Muscle of leg (tissue), 16 donors: ENCODE measurements at places on chromosomes 7 and 10. TPM values are rescaled to one million over a fixed set of nuclear protein-coding genes. Genes with fewer than 3 reads are reported as not detected.

GRCh38 chr10:106793617-106794016 is 370.9 kb downstream of the SORCS1 start:
- no peaks in the 10 kb centered on the region for H3K4me1 ChIP-seq
- peak; percentile 50 for DNase-seq
- no peaks in the 10 kb centered on the region for H3K27me3 ChIP-seq

DNA sequence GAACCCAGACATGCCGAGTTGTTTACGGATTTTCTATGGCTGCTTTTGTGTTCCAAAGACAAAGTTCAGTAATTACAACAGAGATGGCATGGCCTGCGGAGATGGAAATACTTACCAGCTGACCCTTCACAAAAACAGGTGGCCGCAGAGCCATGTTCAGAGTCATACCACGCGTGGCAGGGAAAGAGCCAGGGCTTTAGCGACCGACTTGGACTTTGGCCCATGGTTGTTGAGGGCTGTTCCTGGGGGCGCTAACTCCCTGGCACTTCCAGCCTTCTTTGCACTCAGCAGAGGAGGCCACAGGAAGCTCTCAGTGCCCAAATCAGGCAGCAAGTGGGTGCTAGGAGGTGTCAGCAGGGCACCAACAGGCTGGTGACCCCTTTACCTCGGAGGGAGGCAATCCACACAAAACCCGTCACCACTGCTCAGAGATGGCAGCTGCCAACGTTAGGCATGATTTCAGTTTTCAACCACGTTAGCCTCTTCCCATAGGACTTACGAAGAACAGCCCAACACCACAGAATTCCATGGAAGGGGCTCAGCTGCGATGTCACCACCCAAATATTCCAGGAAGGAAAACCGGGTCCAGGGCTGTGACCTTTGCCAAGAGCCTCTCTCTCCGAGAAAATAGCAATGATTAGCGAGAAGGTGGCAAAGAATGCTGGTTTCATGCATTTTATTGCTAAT is 21.4 kb upstream of the CNPY1 start:
- H3K4me3 ChIP-seq: no peak overlapping the region
- peak; percentile 51 for DNase-seq
- no peaks in the 10 kb centered on the region for H3K36me3 ChIP-seq
- peaks cover 7% of the 10 kb centered on the region for H3K27me3 ChIP-seq
- H3K4me1 ChIP-seq: peaks cover 38% of the 10 kb centered on the region

- H3K36me3 ChIP-seq: no peaks in the 10 kb centered on the region
- H3K4me1 ChIP-seq: no peaks in the 10 kb centered on the region
- DNase-seq: no peak
- no peak overlapping the region for H3K4me3 ChIP-seq
- H3K27me3 ChIP-seq: no peaks in the 10 kb centered on the region
Measured at GRCh38 chr7:82975811-82976468, 186.7 kb downstream of the PCLO start.

DNA sequence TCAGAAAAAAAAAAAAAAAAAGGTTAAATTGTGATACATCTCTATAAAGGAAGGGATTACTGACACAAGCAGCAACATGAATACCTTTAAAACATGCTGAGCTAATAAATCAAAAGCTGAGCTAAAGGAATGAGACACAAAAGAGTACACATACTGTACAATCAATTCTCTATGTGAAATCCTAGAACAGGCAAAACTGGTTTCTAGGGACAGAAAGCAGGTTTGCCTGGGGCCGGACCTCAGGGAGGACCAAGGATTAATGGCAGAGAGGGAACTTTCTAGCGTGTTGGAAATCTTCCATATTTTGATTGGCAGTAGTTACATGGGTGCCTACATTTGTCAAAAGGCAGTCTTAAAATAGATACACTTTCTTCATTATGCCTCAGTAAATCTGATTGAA is 52.5 kb downstream of the KLRG2 start:
- no peak overlapping the region for H3K27ac ChIP-seq
- H3K36me3 ChIP-seq: peaks cover 7% of the 10 kb centered on the region
- H3K27me3 ChIP-seq: no peaks in the 10 kb centered on the region
- DNase-seq: no peak
- peaks cover 5% of the 10 kb centered on the region for H3K4me1 ChIP-seq

- no peak overlapping the region for H3K27ac ChIP-seq
- H3K4me1 ChIP-seq: peaks cover 5% of the 10 kb centered on the region
- H3K36me3 ChIP-seq: no peaks in the 10 kb centered on the region
- H3K27me3 ChIP-seq: no peaks in the 10 kb centered on the region
- no peak overlapping the region for H3K4me3 ChIP-seq
- DNase-seq: no peak
Measured at GRCh38 chr7:18541871-18542212, 46.3 kb downstream of the HDAC9 start.

DNA sequence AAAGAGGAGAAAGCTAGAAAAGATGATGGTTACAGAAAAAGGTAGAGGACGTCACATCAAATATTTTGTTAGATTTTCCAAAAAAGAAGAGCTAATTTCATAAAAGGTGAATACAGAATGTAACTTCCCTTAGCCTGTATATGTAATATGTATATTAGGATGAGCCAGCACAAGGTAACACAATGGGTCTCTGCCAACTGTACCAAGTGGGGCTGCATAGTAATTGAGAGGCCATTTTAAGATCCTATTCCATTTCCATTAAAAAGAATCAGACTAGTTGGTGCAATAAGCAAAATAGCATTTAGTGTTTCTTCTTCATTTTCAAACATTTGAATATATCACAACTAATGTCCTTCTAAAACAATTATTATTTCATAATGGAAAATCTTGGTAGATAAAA is 134.6 kb downstream of the SEMA3A start:
- no peaks in the 10 kb centered on the region for H3K36me3 ChIP-seq
- no peaks in the 10 kb centered on the region for H3K4me1 ChIP-seq
- DNase-seq: no peak
- no peaks in the 10 kb centered on the region for H3K27me3 ChIP-seq

- H3K27me3 ChIP-seq: no peaks in the 10 kb centered on the region
- no peaks in the 10 kb centered on the region for H3K36me3 ChIP-seq
- H3K27ac ChIP-seq: no peak overlapping the region
- no peaks in the 10 kb centered on the region for H3K4me1 ChIP-seq
Measured at GRCh38 chr10:102997998-102998397, 79.9 kb downstream of the CNNM2 start.

DNA sequence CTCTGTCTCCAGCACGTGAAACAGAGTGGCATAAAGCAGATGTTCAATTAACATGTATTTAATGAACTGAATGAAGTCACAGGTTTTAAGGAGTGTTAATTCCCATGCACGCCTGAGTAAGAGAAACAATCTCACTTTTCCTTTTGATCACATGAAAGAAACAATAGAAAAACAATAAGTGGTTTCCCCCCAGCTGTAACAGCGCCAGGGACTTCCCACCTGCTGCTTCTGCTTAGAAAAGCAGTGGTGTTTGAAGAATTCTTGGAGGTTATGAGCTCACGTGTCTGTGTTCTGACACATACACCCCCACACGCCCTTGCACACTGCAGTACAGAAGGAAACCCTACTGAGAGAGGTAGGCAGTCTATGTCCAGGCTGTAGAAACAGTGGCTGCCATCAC is 51.3 kb upstream of the FRMD4A start:
- peaks cover 28% of the 10 kb centered on the region for H3K4me1 ChIP-seq
- no peaks in the 10 kb centered on the region for H3K27me3 ChIP-seq
- no peak overlapping the region for H3K4me3 ChIP-seq
- no peak overlapping the region for H3K27ac ChIP-seq

- H3K27me3 ChIP-seq: no peaks in the 10 kb centered on the region
- peaks cover 9% of the 10 kb centered on the region for H3K36me3 ChIP-seq
- H3K27ac ChIP-seq: no peak overlapping the region
- no peak overlapping the region for H3K4me3 ChIP-seq
- DNase-seq: no peak
Measured at GRCh38 chr10:132688580-132689420, 97.1 kb downstream of the NKX6-2 start.

DNA sequence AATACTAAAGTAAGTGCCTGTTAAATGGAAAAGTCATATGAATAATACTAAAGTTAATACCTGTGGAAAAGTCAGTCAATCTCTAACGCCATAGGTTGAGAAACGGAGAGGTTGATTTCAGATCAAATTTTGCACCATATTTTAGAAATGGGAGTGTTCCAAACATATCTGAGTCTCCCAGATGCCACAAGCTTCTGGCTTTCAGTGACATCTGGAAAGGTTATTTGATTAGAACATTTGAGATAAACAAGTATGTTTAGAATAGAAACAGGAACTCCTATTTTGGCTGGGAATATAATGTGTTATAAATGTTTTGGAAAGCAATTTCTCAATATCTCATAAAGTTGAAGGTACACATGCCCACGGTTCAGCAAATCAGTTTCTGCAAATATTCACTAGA is 5.8 kb downstream of the MACC1 start:
- H3K36me3 ChIP-seq: no peaks in the 10 kb centered on the region
- no peak overlapping the region for H3K27ac ChIP-seq
- H3K4me1 ChIP-seq: no peaks in the 10 kb centered on the region
- no peak overlapping the region for H3K4me3 ChIP-seq
- H3K27me3 ChIP-seq: no peaks in the 10 kb centered on the region

- peaks cover 6% of the 10 kb centered on the region for H3K4me1 ChIP-seq
- no peak overlapping the region for H3K4me3 ChIP-seq
- H3K36me3 ChIP-seq: peaks cover 23% of the 10 kb centered on the region
- peak; percentile 36 for DNase-seq
- no peaks in the 10 kb centered on the region for H3K27me3 ChIP-seq
Measured at GRCh38 chr7:93146036-93146435, 2.1 kb downstream of the SAMD9L start.

DNA sequence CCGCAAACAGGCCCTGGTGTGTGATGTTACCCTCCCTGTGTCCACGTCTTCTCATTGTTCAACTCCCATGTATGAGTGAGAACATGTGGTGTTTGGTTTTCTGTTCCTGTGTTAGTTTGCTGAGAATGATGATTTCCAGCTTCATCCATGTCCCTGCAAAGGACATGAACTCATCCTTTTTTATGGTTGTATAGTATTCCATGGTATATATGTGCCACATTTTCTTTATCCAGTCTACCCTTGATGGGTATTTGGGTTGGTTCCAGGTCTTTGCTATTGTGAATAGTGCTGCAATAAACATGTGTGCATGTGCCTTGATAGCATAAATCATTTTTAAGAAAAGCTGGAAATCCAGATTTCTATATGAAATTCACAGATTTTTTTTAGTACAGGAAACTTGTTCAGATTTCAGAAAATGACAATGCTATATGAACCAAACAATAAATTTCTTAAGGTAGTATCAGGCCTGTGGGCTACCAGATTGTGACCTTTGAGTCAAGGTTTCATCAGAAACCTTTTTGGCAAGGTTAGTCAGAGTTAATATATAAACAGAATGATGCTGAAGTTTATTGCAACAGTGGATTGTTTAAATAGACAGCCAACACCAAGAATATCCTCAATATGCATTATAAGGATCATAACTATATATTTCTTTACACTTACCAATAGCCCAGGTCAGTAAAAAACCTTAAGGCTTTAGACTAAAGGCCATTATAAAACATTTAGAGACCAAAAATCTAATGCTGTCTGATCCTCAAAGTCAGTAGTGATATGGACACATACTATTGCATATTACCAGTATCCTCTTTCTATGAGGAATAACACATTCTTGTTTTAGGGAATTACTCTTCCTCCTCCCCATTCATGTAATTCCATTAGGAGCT is 68.7 kb upstream of the PAPSS2 start:
- peaks cover 2% of the 10 kb centered on the region for H3K27me3 ChIP-seq
- no peak for DNase-seq
- H3K27ac ChIP-seq: no peak overlapping the region
- no peaks in the 10 kb centered on the region for H3K4me1 ChIP-seq

DNA sequence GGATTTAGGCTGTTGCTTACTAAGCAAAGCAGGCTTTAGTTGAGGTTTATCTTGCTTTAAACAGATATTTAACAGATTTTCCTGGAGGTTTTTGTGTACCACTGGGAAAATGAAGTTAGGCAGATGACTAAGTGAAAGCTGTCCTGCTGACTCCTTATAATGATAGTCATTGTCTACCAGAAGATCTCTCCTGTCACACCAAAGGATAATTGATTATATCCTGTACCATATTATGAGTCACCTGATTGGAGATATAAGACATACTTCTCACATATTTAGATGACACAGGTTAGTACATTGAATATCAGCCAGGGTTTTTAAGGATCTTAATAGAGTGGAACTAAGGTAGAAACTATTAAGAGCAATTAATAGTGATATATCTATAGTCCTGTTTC is 68.4 kb downstream of the PTEN start:
- H3K36me3 ChIP-seq: peaks cover 5% of the 10 kb centered on the region
- H3K4me3 ChIP-seq: no peak overlapping the region
- no peaks in the 10 kb centered on the region for H3K4me1 ChIP-seq
- H3K27me3 ChIP-seq: no peaks in the 10 kb centered on the region

DNA sequence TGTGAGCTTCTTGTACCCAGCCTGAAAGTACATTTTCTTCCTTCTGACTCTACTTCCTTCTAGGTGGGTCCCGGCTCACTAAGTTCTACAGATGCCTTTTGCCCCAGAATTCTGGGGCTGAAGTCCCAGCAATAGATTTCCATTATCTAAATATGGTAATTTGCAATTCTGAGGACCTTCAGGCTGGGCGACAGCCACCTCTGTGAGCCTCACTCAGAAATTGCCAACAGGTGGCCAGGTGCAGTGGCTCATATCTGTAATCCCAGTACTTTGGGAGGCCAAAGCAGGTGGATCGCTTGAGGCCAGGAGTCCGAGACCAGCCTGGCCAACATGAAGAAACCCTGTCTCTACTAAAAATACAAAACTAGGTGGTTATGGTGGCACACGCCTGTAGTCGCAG is 23.7 kb downstream of the CREM start:
- no peak overlapping the region for H3K27ac ChIP-seq
- DNase-seq: no peak
- no peaks in the 10 kb centered on the region for H3K27me3 ChIP-seq
- H3K4me1 ChIP-seq: peaks cover 4% of the 10 kb centered on the region
- no peak overlapping the region for H3K4me3 ChIP-seq
- H3K36me3 ChIP-seq: peaks cover 6% of the 10 kb centered on the region

DNA sequence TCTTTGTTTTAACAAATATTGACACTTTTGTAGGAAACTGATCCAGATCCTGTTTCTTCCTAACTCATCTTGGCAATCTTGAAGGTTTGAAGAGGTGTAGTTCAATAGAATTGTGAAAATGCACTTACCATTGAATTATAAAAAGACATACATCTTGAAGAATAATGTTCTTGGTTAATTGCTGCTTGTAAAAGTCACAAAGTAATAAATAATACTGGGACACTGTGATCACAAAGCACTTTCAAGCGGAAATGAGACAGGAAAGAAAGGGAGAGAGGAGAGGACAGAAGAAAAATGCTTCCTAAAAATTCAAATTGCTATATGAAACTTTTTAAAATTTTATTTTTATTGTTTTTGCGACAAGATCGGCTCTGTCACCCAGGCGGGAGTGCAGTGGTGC is 15.2 kb upstream of the NFE2L3 start:
- H3K27ac ChIP-seq: no peak overlapping the region
- no peaks in the 10 kb centered on the region for H3K36me3 ChIP-seq
- DNase-seq: no peak
- no peaks in the 10 kb centered on the region for H3K4me1 ChIP-seq
- H3K27me3 ChIP-seq: no peaks in the 10 kb centered on the region

GRCh38 chr10:124075231-124075955 is 18.0 kb downstream of the CHST15 start:
- peaks cover 23% of the 10 kb centered on the region for H3K4me1 ChIP-seq
- H3K36me3 ChIP-seq: no peaks in the 10 kb centered on the region
- no peak overlapping the region for H3K4me3 ChIP-seq
- peak; percentile 46 for DNase-seq
- H3K27me3 ChIP-seq: peaks cover 2% of the 10 kb centered on the region

- no peak overlapping the region for H3K4me3 ChIP-seq
- H3K36me3 ChIP-seq: no peaks in the 10 kb centered on the region
- no peaks in the 10 kb centered on the region for H3K4me1 ChIP-seq
- DNase-seq: no peak
- no peak overlapping the region for H3K27ac ChIP-seq
Measured at GRCh38 chr10:66394342-66395063, 531.3 kb upstream of the LRRTM3 start.

Gene PRPS1L1
- total RNA-seq: not detected

Gene TFPI2
- total RNA-seq: 3.9 TPM

Gene BEND7
- 5.6 TPM for total RNA-seq

Gene NME8
- 0.22 TPM for total RNA-seq

Gene KMT2E
- 55.5 TPM for total RNA-seq

Gene AGMO
- total RNA-seq: 0.80 TPM

Gene PBLD
- total RNA-seq: 3.9 TPM
